ENCODE measurements at places on chromosomes 7 and 10. TPM values are rescaled to one million over a fixed set of nuclear protein-coding genes. Genes with fewer than 3 reads are reported as not detected.

Gene MSS51
- 6.4 TPM for total RNA-seq

Gene LRRC17
- total RNA-seq = 0.53 TPM

DNA sequence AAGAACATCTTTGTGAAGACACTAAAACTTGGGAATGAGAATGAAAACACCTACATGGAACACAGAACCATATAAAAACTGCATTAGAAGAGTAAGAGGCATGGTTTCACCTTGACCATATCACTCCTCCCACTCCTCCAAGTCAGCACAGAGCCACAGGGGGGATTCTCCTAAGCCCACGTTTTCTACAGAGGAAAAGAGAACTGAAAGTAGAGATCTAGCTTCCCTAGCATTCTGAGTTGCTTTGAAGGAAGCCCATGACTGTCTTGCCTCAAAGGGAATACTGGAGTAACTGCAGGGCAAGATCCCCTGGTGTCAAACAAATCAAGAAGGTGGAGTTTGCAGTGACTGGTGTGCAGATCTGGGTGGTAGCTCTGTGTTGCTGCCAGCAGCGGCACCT is 43.9 kb downstream of the HBP1 start:
- H3K4me3 ChIP-seq = no peak overlapping the region
- H3K27me3 ChIP-seq = no peaks in the 10 kb centered on the region
- H3K27ac ChIP-seq = no peak overlapping the region
- H3K36me3 ChIP-seq = peaks cover 2% of the 10 kb centered on the region
- no peak for DNase-seq

- peaks cover 100% of the 10 kb centered on the region for H3K4me1 ChIP-seq
- H3K4me3 ChIP-seq = peak overlapping the region; percentile 30
- DNase-seq = peak; percentile 82
- peaks cover 36% of the 10 kb centered on the region for H3K36me3 ChIP-seq
- no peaks in the 10 kb centered on the region for H3K27me3 ChIP-seq
- H3K27ac ChIP-seq = peak overlapping the region; percentile 83
These were observed 117.3 kb downstream of the FAM53B start for GRCh38 chr10:124626759-124627380.

- H3K36me3 ChIP-seq = no peaks in the 10 kb centered on the region
- peak overlapping the region; percentile 2 for H3K27ac ChIP-seq
- H3K4me1 ChIP-seq = peaks cover 24% of the 10 kb centered on the region
These were observed 20.7 kb downstream of the NT5C3A start for GRCh38 chr7:33041631-33042428.
